Stimulated activated CD8-positive, alpha-beta memory T cell treated with anti-CD3 and anti-CD28 coated beads, Interleukin-4, amount 100 ng/mL, for 4 hours (primary cell): ENCODE measurements at places on chromosomes 16 and 17.

DNA sequence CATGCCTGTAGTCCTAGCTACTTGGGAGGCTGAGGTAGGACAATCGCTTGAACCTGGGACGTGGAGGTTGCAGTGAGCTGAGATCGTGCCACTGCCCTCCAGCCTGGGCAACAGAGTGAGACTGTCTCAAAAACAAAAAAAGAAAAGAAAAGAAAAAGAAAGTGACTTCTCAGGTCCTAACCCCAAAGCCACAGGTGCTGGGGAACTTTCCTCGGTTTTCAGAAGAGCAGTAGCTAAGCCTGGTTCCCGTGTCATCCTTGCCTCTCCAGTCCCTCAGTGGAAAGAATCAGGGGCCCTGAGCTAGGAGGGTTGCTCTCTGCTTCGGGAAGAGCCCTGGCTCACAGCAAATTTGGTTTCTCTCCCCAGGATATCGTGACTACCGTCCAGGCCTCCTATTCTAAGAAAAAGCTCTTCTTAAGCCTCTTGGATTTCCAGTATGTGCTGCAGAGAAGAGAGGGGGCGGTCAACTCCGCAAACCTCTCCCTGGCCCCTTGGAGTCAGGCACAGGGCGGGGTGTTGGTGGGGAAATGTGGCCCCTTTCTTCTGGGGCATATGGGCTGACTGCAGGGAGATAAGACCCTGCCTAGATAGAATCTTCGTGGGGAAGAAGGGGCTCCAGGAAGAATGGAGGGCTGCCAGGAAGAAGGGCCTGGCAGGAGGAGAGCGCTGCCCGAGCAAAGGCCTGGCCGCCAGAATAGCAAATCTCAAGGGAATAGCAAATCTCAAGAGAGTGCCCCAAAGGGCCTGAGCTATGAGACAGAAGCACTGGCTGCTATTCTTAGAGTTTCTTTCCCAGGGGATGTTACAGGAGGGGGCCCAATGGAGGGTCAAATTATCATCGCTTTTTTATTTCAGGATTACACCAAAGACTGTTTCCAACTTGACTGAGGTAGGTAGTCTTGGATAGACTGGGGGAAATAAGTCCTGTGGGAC, 8.3 kb upstream of the NLRC5 start:
- no peak for DNase-seq

DNA sequence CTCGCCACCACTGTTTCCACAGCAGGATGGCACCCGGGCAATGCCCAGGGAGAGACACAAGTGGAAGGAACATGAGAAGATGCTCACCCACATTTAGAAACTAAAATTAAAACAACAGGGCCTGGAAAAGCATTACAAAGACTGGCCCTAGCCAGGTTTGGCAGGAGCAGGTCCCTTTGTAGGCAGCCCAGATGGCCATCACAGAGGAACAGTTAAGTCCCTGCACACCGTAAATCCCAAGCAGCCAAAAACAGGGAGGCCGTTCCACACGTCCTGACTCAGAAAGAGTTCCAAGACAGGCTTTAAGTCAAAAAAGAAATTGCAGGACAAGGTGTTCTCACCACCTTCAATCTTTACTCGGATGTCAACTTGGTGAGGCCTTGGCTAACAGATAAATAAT, 127.1 kb downstream of the DYNLRB2 start:
- DNase-seq, result no peak

DNA sequence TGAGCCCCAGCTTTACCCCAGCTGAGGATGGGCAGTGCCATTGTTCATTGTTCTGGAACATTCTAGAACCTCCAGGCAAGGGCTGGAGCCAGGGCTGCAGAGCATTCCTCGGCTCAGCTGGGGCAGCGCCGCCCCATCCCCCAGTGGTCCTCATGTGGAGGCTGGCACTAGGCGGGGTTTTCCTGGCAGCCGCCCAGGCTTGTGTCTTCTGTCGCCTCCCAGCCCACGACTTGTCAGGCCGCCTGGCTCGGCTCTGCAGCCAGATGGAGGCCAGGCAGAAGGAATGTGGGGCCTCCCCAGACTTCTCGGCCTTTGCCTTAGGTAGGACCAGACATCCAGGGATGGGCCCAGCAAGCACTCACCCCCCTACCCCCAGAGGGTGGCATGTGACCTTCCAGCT, at the start of gene TMEM95:
TSS of gene TMEM95 (plus strand) at position 104 of the 400 bp plus-strand sequence. CDS start at position 153, 49 bp downstream.
- DNase-seq, result no peak

DNA sequence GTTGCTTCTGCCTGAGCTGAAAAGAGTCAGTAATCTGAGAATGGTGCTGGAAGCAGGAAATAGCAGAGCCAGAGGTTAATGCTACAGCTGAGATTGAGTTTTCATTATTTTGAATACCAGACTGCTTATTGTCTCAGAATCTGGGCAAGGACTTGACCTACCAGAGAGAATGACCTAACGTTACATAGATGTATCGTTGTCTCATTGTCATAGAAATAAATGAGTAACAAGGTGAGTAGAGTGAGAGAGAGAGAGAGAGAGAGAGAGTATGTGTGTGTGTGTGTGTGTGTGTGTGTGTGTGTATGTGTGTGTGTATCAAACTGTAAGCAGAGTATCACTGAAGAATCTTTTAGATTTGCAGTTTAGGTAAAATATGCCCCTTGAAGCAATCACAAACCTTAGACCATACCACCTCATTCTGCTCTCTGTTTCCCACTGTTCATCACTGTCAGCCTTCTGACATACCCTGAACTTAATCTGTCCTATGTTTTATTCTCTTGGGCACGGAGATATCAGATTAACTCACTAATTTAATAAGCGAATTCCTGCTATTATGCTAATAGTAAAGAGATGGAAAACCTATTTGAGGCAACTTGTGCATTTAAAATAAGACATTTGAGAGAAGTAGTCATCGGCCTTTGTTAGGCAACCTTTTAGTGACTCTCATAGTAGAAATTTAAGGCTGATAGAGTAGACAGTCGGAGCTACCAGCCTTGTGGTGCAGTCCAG, 87.8 kb downstream of the CYB561 start:
- no peak for DNase-seq

DNA sequence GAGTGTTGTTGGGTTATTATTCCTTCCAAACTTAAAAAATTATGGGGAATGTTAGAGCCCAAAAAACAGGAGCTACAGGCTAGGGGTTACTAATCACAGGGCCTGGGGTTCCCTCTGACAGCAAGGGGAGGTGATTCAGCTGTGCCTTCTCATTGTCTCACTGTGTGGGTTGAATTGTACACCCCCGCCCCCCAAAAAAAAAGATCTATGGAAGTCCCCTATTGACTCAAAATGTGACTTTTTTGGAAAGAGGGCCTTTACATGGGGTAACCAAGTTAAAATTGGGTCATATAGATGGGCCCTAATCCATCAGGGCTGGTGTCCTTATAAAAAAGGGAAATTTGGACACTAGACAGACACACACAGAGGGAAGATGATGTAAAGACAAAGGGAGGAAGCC, 190.2 kb downstream of the SOX9 start:
- no peak for DNase-seq

GRCh38 chr16:85612191-85612800, 826 bp upstream of the GSE1 start:
- no peak for DNase-seq

DNA sequence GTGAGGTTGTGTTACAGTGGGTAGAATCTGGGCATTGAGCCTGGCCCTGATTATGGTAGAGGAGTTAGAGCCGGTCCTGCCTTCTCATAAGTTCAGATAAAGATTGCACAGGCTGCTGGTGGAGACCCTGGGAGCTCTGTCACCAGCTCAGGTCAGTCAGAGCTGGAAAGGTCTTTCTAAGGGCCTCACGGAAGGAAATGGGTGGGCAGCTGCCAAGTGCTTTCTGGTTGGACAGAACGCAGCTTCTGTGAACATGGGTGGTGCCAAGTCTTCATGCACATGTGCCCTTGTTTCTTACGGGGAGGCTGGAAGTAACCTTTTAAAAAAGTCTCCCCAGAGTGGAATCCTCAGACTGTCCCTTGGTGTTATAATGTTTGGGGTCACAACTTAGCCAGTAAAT, 14.9 kb downstream of the ALKBH5 start:
- no peak for DNase-seq

- peak; percentile 81 for DNase-seq
Measured at GRCh38 chr17:50707289-50708049, at the start of gene ANKRD40. ANKRD40 (minus strand) TSS chr17:50707914; CDS start chr17:50707654, 260 bp downstream.

- DNase-seq, result no peak
Measured at GRCh38 chr17:47220531-47220999, 11.4 kb downstream of the MYL4 start.

DNA sequence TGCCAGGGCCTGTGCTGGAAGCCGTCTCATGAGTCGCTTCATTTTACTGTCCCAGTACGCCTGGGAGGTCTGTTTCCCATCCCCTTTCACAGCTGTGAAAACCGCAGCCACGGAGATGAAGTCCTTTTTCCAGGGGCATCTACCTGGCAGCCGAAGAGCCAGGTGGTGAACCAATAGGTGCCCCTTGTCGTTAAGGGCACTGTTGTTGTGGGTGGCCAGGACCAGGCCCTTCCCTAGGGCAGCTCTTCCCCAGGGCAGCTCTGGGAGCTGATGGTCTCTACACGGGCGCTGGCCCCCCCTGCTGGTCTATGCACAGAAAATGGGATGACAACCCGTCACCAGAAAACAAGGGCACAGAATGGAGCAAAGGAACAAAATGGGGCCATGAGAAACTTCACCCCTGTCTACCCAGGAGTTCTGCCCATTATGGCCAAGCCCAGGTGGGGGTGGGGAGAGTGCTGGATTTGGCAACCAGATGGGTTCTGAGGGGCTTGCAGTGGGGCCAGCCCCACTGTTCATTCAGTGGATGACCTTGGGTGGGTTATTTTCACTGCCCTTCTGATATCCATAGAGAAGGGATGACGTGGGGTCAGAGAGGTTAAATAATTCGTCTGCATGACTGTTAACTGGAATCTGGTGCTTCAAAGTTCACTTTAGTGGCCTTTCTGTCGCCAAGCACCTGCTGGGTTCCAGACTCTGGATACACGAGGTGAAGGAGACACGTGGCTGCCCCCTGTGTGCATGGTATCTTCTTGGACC, 11.5 kb downstream of the RMI2 start:
- peak; percentile 29 for DNase-seq

DNA sequence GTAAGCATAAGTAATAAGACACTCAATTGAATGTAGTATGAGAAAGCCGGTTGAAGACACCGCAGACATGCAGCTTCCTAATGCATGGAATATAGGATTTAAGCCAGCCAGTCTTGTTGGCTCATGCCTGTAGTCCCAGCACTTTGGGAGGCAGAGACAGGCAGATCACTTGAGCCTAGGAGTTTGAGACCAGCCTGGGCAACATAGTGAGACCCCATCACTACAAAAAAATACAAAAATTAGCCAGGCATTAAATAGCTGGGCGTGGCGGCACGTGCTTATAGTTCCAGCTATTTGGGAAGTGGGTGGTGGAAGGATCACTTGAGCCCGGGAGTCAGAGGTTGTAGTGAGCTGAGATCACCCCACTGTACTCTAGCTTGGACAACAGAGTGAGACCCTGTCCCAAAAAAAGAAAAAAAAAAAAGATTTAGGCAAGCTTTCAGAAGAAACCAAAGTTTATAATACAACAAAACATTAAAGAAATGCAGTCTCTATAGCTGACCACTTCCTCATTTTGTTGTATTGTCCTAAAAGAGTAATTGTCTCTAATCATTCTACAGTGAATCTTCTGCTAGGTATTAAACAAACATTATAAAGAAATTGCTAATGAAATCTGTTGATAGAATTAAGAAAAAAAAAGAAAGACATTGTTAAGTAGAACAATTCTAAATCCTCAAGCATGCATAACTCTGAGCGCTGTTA, 68.6 kb upstream of the KIFC3 start:
- DNase-seq, result no peak

DNA sequence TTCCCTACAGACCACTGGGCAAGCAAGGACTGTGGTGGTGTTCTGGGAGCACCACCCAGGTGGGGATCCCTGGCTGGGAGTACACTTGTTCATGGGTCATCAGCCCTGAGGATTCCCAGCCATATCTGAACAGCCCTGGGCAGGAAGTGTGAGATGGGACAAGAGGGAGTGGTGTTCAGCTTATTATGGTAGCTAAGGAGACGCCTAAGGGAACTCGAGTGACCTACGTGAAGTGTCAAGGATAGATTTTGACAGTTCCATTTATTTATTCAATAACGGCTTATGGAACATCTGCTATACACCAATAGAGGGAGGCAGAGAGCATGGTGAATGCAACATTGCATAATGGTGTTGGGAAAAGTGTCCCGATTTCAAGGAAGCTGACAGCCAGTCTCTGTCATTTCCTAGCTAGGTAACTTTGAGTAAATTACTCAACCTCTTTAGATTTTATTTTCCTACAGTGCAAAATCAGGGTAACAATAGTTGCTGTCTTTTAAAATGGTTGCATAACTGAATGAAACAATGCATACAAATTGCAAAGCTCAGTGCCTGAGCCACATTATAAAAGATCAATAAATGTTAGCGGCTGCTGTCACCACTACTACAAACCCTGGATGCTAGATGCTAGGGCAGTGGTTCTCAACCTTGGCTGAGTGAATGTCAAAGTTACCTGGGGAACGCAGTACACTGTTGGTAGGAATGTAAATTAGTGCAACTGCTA, 534.1 kb downstream of the GRIN2A start:
- no peak for DNase-seq

DNA sequence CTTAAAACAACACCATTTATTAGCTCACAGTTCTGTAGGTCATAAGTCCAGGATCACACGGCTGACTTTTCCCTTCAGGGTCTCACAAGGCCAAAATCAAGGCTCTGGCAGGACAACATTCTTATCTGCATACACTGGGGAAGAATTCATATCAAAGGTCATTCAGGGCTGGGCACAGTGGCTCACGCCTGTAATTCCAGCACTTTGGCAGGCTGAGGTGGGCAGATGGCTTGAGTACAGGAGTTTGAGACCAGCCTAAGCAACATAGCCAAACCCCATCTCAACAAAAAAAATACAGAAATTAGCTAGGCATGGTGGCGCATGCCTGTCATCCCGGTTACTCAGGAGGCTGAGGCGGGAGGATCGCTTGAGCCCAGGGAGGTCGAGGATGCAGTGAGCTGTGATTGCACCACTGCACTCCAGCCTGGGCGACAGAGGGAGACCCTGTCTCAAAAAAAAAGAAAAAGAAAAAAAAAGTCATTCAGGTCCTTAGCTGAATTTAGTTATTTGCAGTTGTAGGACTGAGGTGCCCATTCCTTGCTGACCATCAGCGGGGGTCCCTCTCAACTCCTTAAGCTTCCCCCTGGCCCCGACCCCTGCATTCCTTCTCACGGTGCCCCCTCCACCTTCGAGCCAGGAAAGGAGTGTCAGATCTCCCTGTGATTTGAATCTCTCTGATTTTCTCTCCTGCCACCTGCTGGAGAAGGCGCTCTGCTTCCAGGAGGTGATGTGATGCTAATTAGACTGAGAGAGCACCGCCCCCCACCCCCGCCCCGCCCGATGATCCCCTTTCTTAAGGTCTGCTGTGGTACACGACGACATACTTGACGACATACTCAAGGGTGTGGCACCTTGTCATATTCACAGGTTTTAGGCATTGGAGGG, 91.8 kb upstream of the CLEC18A start:
- DNase-seq, result no peak

- no peak for DNase-seq
Measured at GRCh38 chr16:57929250-57929649, 41.7 kb downstream of the CNGB1 start.

DNA sequence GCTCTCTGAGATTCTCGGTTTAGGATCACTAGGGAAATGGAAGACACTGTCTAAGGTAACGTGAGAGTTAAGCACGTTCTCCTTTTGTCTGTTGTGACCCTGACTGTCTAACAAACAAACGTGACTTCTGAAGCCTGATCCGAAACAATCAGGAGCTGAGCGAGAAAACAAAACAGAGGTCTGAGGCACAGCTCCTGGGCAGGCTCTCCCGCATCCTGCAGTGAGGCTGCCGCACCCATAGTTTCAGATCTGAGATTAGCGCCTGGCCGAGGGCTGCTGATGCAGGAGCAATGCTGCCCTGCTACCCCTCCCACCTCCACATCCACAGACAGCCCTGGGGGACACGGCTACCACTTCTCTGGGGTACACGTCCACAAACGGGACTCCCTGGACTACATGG, 46.7 kb downstream of the RNF157 start:
- DNase-seq, result no peak
